ENCODE measurements at places on chromosomes 11 and 22.

DNA sequence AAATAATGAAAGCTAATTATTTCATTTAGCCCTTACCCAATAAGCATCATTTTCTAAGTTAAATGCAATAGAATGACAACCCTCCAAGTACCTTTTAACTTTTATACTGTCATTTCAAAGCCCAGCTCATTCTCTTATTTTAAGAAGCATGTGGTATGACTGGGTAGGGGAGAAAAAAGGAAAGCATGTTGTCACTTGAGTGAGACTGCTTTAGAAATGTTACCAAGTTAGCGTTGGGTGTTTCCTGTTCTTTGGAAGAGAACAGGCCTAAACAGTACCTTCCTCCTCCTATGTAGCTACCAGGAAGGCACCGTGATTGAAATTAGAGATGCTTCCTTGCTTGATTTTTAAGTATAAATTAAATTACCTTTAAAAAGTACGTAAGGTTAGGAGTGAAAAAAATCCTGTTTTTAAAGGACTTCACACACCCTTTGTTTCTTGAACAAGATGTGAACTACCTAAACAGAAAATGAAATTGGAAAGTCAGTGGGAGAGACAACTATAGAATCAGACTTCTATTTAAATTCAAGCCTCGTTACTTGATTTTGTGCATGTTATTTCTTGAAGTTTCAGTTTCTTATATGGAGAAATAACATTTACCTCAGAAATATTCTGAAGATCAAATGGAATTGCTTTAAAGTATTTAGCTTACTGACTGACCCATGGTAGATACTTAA, 741 bp upstream of the CNTF start:
- H3K4me1 ChIP-seq: peaks cover 3% of the 10 kb centered on the region
- H3K4me3 ChIP-seq: no peak overlapping the region
- no peak for DNase-seq
- H3K36me3 ChIP-seq: peaks cover 54% of the 10 kb centered on the region
- H3K27me3 ChIP-seq: no peaks in the 10 kb centered on the region

- no peak overlapping the region for H3K4me3 ChIP-seq
- no peaks in the 10 kb centered on the region for H3K36me3 ChIP-seq
- no peaks in the 10 kb centered on the region for H3K27me3 ChIP-seq
- no peak for DNase-seq
Observed at GRCh38 chr11:46299451-46299961, 22.0 kb downstream of the CREB3L1 start.

DNA sequence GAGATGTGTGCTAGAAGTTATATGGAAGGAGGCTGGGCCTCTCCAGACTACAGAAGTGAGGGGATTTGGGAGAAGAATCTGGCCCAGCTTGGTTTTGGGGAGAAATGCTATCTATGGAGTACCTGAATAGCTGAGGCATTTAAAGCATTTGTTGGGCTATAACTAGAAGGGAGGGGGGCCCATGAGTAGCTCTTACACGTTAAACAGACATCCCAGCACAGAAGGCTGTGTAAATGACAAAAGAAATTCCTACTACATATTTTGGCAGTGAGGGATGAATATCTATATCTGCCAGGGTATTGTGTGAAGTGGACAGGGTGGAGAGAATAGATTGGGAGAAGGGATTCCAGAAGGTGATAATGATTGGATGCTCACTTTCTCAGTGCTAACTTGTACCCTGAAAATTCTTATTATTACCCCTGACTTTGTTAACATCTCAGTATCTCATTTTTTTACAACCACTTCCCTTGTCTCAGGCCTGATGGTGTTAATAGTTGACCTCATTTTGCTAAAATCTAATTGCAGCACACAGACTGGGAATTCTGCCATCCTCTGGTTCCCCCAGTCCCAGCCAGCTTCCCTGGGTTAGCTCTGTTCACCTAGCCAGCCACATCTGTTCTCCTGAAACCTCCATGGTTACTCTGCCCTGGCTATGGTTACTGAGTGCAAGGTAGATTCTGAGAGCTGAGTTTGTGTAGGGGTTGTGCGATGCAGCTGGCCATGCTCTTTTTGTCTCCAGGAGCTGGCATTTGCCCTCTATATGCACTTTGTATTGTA, 28.8 kb upstream of the RRM1 start:
- H3K4me1 ChIP-seq: peaks cover 19% of the 10 kb centered on the region
- H3K27ac ChIP-seq: peak overlapping the region; percentile 53
- no peak for DNase-seq
- H3K4me3 ChIP-seq: no peak overlapping the region

DNA sequence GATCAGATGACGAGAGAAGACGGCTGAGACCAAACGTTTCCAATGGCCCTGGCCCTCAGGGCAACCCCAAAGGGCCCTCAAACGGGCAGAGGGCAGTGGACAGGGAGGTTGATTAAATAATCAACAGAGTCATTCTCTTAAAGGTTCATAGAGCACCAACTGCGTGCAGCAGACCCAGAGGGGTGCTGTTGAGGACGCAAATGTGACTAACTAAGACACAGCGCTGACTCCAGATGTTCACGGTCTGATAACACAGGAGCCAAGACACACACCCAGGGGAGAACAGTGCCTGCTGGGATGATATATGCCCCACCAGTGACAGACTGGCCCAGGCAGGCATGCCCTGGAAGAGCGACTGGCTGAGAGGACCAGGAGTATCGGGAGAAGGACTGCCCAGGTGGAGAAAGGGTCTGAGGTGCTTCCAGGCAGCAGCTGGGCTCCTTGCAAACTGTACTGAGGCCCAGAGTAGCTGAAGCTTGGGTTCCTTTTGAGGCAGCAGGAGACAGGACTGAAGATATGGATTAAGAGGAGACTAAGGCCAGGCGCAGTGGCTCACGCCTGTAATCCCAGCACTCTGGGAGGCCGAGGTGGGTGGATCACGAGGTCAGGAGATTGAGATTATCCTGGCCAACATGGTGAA, 7.7 kb downstream of the VWCE start:
- no peak overlapping the region for H3K27ac ChIP-seq
- H3K4me3 ChIP-seq: no peak overlapping the region
- no peaks in the 10 kb centered on the region for H3K27me3 ChIP-seq
- no peaks in the 10 kb centered on the region for H3K4me1 ChIP-seq
- H3K36me3 ChIP-seq: no peaks in the 10 kb centered on the region

DNA sequence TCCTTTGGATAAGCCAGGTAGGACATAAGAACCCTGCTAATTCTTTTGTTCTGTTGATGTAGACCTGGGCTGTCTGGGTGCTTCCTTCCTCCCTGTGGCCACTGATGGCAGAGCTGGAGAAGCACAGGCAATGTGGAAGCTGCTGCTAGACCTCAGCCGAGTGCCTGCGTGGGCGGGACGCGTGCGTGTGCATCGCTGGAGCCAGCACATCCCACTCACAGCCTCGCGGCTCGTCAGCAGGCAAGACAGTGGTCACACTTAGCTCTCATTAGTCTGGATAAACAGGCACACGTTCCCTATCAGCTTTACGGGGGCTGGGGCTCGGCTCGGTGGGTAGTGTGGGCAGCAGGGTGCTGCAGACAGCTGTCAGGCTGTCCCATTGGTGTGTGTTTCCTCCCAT, 155.7 kb downstream of the GRIK4 start:
- H3K4me1 ChIP-seq: no peaks in the 10 kb centered on the region
- no peaks in the 10 kb centered on the region for H3K36me3 ChIP-seq
- no peak for DNase-seq
- H3K4me3 ChIP-seq: no peak overlapping the region
- no peak overlapping the region for H3K27ac ChIP-seq
- no peaks in the 10 kb centered on the region for H3K27me3 ChIP-seq

- no peaks in the 10 kb centered on the region for H3K27me3 ChIP-seq
Observed at GRCh38 chr11:91497847-91498246, 726.8 kb upstream of the FAT3 start.

- DNase-seq: no peak
- no peaks in the 10 kb centered on the region for H3K27me3 ChIP-seq
- peak overlapping the region; percentile 98 for H3K27ac ChIP-seq
- no peaks in the 10 kb centered on the region for H3K36me3 ChIP-seq
- H3K4me3 ChIP-seq: peak overlapping the region; percentile 99
- H3K4me1 ChIP-seq: peaks cover 22% of the 10 kb centered on the region
Observed at GRCh38 chr11:61892085-61892370, 683 bp upstream of the FADS3 start.

DNA sequence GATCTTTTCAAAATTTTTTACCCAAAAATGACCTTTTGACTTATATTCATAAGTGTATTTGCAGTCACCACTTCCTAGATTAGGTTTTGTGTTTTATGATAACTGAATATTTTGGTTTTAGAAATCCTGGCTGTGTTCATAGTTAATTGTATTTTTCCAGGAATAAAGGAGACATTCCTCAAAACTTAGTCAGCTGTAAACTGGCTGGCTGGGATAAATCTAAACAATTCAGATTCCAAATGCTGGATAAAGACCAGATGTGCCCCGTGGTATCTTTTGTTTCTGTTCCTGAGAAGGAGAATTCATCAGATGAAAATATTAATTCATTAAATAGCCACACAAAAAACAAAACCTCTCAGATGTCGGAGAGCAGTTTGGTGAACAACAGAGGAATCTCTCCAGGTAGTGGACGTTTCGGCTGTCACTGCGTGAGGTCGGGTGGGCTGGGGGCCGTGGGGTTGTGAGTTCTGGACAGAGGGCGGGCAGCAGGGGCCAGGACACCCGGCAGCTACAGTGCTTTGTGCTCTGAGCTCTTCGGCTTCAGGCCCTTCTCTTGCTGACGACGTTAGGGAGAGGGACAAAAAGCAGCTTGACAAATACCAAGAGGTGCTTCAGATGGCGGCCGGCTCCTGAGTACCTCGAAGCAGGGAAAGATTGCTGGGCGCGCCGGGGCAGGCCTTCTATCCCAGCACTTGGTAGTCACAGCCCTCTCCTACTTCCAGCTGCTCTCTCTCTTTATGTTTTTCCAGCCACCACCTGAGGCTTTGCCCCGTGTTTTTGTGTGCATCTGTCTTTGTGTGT, 24.6 kb downstream of the MOV10L1 start:
- no peaks in the 10 kb centered on the region for H3K27me3 ChIP-seq
- H3K4me3 ChIP-seq: no peak overlapping the region
- H3K4me1 ChIP-seq: peaks cover 7% of the 10 kb centered on the region
- no peaks in the 10 kb centered on the region for H3K36me3 ChIP-seq
- peak overlapping the region; percentile 74 for H3K27ac ChIP-seq
- DNase-seq: no peak

DNA sequence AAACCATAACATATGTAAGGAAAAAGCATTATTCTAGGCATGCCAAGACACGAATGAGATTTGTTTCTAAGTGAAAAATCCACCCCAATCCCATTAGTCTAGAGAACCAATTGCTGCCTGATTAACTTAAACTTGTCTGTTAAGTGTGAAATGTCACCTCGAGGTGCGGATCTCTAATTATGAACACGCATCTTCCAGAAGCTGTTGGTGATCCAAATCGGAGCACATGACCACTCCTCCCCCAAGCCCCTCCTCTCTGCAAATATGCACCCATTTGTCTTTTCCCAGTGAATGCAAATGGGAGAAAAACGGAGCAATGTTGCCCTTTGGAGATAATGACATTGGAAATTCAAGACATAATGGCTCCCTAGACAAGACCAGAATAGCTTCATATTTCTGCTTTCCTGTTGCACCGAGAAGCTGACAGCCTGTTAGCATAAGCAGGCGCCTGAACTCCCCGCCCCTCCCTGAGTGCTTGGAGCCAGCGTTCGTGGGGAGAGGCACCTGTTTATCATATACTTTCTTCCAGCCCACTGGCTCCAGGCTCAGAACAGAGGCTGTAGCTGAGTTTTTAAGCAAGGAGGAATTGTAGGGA, 6.0 kb upstream of the FXYD6 start:
- H3K4me3 ChIP-seq: no peak overlapping the region
- H3K27me3 ChIP-seq: no peaks in the 10 kb centered on the region
- no peak overlapping the region for H3K27ac ChIP-seq
- H3K4me1 ChIP-seq: no peaks in the 10 kb centered on the region

GRCh38 chr11:65650547-65651338, 12.0 kb downstream of the RELA start:
- peaks cover 17% of the 10 kb centered on the region for H3K4me1 ChIP-seq
- H3K27me3 ChIP-seq: no peaks in the 10 kb centered on the region
- H3K36me3 ChIP-seq: peaks cover 30% of the 10 kb centered on the region
- no peak overlapping the region for H3K4me3 ChIP-seq
- peak overlapping the region; percentile 89 for H3K27ac ChIP-seq

GRCh38 chr11:25775603-25776002, 556.3 kb upstream of the ANO3 start:
- no peaks in the 10 kb centered on the region for H3K4me1 ChIP-seq
- no peak for DNase-seq
- no peaks in the 10 kb centered on the region for H3K36me3 ChIP-seq
- H3K27ac ChIP-seq: no peak overlapping the region
- no peak overlapping the region for H3K4me3 ChIP-seq

DNA sequence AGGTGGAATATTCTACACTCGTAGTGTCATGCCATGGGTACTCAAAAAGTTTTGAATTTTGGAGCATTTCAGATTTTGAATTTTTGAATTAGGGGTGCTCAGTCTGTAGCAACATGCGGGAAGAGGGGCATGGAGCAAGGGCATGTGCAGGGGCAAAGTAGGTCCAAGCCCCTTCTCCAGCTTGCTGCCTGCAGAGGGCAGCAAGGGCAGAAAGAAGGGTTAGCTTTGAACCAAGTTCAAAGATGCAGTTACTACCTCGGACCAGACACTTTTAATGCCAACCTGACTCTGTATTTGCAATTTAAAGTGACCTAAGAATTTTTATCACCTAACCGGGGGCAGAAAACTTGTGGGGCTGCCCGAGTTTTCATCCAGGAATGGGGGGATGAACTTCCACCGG, 68.2 kb downstream of the CD82 start:
- no peaks in the 10 kb centered on the region for H3K36me3 ChIP-seq
- H3K4me1 ChIP-seq: peaks cover 5% of the 10 kb centered on the region
- H3K27me3 ChIP-seq: no peaks in the 10 kb centered on the region
- no peak overlapping the region for H3K27ac ChIP-seq

GRCh38 chr11:126804363-126804762, 196.2 kb downstream of the KIRREL3 start:
- no peak overlapping the region for H3K27ac ChIP-seq
- no peak overlapping the region for H3K4me3 ChIP-seq
- no peaks in the 10 kb centered on the region for H3K4me1 ChIP-seq
- no peak for DNase-seq
- no peaks in the 10 kb centered on the region for H3K27me3 ChIP-seq

DNA sequence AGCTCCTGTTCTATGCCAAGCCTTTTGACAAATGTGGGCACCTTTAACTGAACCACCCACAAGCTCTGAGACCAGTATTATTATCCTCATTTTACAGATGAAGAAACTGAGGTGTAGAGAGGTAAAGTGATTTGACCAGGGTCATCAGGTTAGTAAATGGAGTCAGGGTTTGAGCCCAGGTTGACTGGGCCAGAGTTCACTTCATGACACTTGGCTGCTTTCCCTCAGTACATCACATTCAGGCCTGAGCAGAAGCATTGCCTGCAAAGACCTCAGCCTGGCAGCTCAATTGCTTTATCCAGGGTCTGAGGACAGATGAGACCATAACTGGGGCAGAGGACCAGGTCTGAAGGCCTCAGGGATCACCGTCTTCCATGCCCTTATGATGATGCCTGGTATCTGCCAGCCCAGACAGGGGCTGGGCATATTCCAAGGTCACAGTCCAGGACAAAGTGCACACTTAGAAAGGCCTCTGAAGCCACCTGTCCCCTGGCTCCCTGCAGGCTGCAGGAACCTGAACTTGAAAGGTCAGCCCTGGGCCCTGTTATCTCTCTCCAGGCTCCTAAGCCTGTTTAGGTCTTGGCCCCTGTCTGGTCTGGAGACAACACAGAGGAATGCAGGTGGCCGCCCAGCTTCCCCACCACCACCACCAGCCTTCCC, 32.0 kb downstream of the POU2AF3 start:
- H3K4me3 ChIP-seq: no peak overlapping the region
- H3K36me3 ChIP-seq: no peaks in the 10 kb centered on the region
- H3K27ac ChIP-seq: peak overlapping the region; percentile 92
- H3K27me3 ChIP-seq: no peaks in the 10 kb centered on the region

All from ascending aorta (tissue), 2 donors.